ENCODE measurements at places on chromosomes 5 and 9.

DNA sequence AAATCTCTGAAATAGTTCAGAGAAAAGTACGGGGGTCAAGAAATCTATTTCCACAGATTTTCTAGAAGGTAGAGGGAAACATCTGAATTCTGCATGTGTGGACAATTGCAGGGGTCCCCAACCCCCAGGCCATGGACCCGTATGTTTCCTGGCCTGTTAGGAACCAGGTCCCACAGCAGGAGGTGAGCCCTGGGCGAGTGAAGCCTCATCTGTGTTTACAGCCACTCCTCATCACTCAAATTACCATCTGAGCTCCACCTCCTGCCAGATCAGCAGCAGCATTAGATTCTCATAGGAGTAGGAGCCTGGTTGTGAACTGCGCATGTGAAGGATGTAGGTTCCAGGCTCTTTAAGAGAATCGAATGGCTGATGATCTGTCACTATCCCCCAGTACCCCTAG, 200.5 kb upstream of the EDIL3 start:
- no peak for DNase-seq

GRCh38 chr5:16736158-16736995, 119.6 kb upstream of the RETREG1 start:
- DNase-seq, result peak; percentile 42

DNA sequence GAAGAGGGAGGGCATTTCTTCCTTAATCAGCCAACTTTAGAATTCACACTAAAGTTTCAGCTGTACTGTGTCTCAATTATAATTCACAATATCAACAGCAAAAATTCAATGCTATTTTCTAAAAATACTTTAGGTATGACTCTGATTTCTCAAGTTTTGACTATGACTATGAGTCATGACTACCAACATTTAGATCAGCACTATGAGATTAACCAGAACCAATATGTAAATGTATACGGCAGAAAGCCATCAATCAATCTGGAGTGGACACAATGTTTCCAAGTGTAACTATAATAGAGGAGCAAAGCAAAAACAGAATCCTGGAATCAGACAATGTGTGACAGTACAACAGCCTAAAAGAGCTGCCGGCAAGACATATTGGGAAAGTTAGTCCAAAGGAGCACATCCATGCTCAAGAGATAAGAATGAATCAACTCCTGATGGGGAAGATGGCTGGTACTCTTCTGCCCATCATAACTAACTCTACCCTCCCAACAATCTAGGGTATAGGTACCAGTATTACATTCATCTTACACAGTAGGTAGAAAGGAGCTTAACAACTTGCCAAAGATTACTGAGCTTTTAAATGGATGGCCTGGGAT, 294.4 kb downstream of the SEMA5A start:
- peak; percentile 17 for DNase-seq

DNA sequence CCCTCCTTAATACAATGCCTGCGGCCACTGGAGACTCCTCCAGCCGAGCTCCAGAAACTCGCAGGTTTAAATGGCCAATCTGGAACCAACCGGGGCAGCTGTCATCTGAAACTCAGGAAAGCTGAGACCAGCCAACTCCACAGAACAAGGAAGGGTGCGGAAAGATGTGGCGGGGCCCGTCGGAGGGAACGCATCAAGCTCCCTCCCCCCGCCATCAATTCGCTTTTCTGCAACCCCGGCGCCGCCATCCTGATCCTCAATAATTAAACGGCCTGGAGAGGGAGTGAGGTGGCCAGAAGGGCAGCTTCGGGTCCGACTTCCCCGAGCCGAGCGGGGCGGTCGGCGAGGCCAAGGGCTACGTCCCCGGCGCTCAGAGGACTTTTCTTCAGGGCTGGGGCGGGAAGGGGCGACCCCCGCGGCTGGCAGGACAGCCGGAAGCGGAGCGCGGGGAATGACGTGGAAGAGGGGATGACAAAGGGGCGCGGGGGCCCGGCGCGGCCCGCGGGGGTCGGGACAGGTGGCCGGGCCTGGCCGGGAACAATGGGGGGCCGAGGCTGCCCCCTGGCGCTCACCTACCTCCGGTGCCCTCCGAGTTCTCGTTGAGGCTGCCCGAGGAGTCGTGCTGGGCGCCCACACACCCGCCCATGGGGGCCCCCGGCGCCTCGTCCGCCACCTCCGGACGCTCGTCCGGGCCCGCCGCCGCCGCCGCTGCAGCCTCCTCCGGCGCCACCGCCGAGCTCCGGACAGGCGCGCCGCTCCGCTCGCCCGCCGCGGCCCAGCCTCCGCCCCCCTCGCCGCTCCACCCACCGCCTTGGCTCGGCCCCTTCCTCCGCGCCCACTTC, at the start of gene UBTD2:
Gene UBTD2, minus strand, starts transcription at position 745 of the 842 bp plus-strand sequence. Its CDS starts 99 bp downstream, at position 646.
- peak; percentile 90 for DNase-seq

DNA sequence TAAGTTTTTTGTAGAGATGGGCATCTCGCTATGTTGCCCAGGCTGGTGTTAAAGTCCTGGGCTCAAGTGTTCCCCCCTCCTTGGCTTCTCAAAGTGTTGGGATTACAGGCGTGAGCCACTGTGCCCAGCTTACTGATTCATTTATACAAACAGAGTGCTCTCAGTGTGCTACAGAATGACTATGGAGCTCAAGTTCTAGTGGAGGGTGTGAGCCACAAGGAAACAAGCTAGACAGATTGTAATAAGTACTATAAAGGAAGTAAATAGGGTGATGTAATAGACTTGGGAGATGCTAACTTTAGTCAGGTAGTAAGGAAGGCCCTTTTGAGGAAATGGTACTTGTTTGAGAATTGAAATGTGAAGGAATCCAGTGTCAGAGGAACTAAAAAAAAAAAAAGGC, 1.7 kb upstream of the TMEM267 start:
- no peak for DNase-seq

DNA sequence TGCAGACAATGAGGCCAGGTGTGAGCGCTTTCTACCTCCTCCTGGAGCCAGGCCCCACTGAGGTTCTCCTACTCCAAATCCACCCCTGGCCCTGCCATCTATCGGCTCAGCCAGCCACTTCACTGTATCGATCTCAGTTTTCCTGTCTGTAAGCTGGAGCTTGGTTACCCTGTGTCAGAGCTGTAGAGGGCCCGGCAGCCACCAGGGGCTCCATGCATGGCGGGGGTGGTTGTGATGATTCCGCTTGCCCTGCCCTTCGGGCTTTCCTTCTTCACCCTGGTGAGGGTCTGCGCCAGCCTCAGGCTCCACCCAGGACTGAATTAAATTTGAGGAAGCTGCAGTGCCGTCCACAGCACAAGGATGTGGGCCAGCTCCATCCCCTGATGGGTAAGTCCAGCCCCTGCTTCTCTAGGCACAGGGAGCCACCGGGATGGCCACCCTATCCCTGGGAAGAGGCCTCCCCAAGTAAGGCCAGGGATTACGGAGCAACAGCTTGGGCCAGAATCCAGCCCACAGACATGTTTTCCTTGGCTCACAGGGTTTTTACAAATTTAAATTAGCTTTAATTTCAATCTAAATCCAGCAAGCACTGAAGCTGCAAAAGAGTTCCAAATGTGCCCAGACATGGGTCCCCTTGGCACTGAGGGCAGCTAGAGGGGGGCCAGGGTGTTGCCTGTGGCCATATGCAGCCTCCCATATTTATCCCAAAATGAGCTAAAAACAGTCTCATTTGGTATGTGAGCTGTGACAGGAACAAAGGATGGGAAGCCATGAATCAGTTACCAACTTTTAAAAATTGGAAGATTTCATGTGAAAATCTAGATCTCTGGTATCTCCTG, 89.1 kb upstream of the FBXW11 start:
- no peak for DNase-seq

DNA sequence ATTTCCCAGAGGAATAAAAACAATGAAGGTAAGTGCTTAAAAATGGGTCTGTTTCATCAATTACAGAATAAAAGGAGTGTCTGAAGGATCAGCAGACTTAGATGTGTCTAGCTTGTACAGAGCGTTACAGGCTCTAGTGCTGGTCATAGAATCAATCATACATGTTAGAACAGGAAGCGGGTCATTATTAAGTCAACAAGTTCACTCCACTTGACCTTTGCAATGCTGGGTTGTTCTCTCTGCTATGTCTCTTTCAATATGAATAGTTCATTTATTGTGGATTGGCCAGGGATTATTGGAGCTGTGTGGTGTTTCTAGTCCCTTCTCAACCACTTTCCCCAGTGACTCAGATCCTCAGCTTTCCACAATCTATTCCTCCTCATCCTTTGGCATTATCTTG, 20.7 kb upstream of the EGFLAM start:
- DNase-seq, result no peak

Measured in hepatic stellate cell (primary cell).